ENCODE measurements at places on chromosomes 4 and X.

- DNase-seq: no peak
Measured at GRCh38 chr4:148926276-148927260, 484.4 kb upstream of the NR3C2 start.

DNA sequence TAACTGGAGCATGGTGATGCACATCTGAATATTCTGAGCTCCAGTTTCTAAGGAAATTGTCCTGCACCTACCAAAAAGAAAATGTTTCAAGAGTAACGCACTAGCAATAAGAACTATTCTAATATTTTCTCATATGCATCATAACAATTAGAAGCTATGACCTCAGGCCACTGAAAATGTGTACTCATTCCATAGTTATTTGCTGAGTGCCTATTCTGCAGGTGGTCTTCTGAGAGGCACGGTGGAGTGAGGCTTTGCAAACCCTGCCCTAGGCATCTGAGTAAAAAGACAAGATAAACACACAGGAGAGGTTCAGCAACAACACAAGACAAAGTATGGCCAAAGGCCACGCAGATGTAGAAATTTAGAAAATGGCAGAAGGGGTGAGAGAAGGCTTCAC, 23.7 kb downstream of the SLC10A6 start:
- no peak for DNase-seq

- no peak for DNase-seq
Measured at GRCh38 chr4:60884587-60884986, 315.5 kb upstream of the ADGRL3 start.

DNA sequence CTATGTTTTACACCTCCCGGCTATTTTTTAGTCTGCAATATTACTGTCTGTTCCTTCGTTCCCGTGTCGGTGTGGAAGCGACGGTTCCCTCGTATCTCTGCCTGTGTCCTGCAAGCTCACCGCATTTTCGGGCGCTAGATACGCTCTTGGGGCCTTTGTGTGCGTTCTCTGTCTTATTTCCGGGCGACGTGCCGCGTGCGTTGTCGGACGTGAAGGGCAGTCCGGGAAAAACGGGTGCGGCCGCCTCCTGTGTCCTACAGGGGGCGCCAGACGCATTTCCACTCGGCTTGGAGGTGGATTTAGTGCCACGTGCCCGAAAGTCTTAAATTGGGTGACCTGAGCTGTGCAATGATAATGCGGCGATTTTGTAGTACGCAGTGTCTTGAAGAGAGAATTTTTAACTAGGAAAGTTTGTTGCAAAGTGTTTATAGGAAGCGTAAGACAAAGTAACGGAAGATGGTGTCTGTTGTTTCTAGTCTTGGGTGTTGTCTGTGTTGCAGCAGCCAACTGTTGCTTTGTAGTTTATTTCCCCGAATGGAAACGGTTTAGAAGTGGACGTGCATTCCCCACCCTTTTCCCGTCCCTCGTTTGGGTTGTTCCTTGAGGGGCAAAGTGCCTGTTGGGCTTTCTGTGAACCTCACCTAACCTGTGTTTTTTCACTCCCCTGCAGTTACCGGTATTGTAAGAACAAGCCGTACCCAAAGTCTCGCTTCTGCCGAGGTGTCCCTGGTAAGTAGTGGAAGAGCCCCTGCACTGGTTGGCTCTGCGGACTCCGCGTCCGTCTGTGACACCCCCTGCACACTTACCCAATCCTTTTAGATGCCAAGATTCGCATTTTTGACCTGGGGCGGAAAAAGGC, 720 bp downstream of the RPL10 start:
- no peak for DNase-seq

- DNase-seq: no peak
Measured at GRCh38 chr4:103054030-103054429, 22.5 kb downstream of the SLC9B2 start.

DNA sequence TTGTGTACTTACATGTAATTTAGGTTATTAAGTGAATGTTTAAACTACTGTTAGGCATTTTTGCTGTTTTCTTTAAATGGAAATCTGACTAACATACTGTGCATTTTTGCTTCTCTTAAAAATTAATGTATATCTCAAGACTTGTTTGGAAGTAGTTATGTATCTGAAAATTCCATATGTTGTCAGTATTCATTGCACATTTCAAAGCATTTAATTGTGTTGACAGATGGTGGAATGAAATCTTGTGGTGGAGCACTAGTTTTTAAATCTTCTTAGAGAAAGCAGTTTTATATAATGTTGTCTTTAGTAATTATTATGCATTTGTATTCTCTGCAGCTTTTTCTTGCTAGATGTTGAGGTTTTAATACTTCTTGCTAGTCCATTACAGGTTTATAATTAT, 71.5 kb upstream of the MSANTD1 start:
- DNase-seq: no peak

DNA sequence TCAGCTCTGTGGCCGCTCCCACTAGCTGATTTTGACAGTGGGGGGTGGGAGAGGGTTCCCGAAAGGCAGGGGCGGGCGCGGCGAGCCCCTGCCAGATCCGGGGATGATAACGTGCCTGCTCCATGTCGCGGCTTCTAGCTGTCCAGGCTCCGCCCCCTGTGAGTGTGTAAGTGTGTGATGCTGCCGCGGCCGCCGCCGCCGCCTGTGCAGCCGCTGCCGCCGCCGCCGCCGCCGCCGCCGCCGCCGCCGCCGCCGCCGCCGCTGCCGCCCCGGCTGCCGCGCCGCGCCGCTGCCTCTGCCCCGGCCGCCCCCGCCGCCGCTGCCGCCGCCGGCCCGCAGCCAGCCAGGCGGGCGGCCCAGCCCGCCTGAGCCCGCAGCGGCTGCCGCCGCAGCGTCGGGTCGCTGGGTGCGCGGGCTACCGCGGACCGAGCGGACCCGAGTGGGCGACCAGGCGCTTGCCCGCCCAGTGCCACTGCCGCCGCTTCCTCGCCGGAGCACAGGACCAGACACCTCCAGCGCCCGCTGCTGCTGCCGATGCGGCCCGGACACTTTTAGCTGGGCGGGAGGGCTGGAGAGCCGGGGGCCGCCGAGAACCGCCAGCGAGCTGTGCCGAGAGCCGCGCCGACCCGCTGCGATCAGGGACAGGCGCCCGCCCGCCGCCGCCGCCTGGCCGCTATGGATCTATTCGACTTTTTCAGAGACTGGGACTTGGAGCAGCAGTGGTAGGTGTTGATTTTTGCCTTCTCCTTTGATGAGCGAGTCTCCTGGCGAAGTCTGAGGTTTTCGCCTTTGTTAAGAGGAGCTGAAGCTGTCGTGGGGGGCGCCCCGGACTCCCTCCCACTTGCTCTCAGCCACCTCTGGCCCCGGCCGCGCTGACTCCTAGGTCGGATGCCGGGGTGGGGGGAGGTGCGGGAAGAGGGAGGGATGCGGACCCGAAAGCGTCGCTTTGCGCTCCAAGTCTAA, at the start of gene AFF2:
TSS of gene AFF2 (plus strand) at position 195 of the 963 bp plus-strand sequence. CDS start at position 676, 481 bp downstream.
- DNase-seq: no peak

DNA sequence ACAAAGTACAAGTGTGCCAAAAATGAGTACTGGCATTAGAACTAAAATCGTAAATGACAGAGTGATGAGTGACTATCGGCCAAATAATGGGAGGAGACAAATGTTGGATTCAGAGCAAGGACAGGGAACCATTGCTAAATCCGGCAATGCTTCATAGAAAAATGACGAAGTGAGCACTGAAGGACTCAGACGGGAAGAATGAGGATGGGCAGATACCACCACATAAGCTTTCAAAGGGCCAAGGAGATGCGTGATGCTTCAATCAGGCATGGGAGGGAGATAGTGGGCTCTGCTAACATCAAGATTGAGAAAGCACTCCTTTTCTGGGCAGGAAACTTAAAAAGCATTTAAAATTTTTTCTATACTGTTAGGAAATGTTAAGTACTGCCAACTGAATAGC, 21.6 kb downstream of the RBBP7 start:
- no peak for DNase-seq

Measured in NT2/D1 (cell line).